ENCODE measurements at places on chromosomes 5 and 9. TPM values are rescaled to one million over a fixed set of nuclear protein-coding genes. Genes with fewer than 3 reads are reported as not detected.

The DAPK1 gene
- polyA plus RNA-seq, result 2.0 TPM

The SGCD gene
- polyA plus RNA-seq, result not detected

The FOXI1 gene
- polyA plus RNA-seq, result not detected

The C9orf153 gene
- not detected for polyA plus RNA-seq

GRCh38 chr9:16883586-16883985, 13.1 kb upstream of the BNC2 start:
- DNase-seq, result no peak
- H3K4me1 ChIP-seq, result no peaks in the 10 kb centered on the region
- H3K36me3 ChIP-seq, result no peaks in the 10 kb centered on the region
- no peaks in the 10 kb centered on the region for H3K27me3 ChIP-seq
- H3K4me3 ChIP-seq, result no peak overlapping the region

DNA sequence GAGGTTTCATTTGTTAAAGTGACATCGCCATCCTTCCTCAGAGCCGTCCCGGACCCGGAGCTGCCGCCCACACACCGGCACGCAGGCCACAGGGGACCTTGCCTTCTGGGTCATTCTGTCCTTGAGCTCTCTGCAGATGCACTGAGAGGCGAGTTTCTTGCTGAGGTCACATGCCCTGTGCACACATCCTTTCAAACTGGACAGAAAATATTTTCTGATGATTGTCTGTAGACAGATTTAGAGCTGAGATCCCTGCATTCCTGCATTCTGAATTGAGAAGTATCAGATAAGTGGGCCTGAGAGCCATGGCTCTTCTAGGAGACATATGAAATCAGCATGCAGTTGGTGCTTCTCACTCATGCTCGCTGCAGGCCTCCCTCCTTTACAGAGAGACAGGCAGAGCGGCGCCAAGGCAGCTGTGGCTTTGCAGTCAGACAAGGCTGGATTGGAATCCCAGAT, 25.4 kb downstream of the BOD1 start:
- no peaks in the 10 kb centered on the region for H3K36me3 ChIP-seq
- no peak for DNase-seq
- H3K4me1 ChIP-seq, result no peaks in the 10 kb centered on the region

The ITGA1 gene
- 1.2 TPM for polyA plus RNA-seq

All from keratinocyte (primary cell).